ENCODE measurements at places on chromosomes 13 and 19.
A peak's percentile ranks its signal among the peaks of the same experiment; 100 is the strongest.

- peak; percentile 47 for DNase-seq
Measured at GRCh38 chr19:42450314-42450934, 7.7 kb upstream of the CXCL17 start.

- DNase-seq: no peak
Measured at GRCh38 chr13:27415116-27415515, 9.3 kb upstream of the GTF3A start.

- no peak for DNase-seq
Measured at GRCh38 chr13:84294576-84294975, 412.3 kb upstream of the SLITRK1 start.

DNA sequence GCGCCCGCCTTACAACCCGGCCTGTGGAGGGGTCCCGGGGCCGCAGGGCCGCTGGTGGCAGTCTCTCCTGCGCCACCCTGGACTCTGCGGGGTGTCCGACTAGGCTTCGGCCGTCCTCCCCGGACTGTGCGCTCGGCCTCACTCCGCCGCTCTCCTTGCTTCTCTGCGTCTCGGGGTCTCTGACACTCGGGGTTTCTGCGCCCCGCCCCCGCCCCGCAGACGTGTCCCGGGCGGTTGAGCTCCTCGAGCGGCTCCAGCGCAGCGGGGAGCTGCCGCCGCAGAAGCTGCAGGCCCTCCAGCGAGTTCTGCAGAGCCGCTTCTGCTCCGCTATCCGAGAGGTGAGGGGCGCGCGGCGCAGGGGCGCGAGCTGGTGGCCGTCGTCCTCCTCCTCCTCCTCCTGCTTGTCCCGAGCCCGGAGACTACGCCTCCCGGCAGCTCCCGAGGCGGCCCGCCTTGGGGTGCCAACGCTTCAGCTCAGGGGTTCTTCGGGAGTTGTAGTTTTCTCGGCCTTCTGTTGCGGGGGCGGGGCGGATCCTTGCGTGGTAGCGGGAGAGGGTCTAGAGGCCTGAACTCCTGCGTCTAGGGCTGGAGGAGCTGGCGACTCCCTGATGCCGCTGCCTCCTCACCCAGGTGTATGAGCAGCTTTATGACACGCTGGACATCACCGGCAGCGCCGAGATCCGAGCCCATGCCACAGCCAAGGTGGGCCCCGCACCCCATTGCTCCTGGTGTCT lies 627 bp downstream of the LIN7B start:
- DNase-seq: no peak

GRCh38 chr13:18952225-18953016 lies 229.2 kb downstream of the TUBA3C start:
- DNase-seq: no peak

DNA sequence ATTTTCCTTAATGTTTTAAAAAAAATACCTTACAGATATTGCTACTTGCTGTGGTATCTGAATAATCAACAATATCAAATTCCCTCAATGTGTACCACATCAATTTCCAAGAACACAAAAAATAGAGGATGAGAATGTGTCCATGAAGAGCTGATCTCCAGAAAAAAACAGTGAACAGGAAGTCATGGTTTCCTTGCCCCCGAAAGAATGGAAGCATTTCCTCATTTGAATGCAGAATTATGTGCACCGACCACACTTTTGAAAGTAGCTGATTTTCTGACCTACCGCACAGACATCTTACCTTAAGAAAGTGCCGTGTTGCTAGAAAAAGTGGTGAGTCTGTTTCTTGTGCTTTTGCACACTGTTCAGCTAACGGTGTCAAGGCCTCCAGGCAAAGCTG lies 13.4 kb upstream of the EEF1AKMT1 start:
- DNase-seq: no peak

DNA sequence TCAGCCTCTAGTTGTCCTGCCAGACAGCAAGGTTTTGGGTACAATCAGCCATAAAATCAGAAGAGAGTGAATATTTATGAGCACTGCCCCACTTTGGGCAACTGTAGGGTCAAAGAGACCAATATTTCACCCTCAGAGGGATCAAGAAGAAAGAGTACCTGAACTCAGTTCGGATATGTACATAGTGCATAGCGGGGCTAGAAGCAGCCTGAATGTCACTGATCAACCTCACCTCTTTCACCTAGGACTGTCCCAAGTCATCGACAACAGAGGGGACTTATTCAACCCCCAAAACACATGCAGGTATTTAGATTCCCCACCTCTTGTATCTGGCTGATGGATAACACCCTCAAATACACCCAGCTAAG lies 446.9 kb downstream of the COG6 start:
- peak; percentile 4 for DNase-seq

DNA sequence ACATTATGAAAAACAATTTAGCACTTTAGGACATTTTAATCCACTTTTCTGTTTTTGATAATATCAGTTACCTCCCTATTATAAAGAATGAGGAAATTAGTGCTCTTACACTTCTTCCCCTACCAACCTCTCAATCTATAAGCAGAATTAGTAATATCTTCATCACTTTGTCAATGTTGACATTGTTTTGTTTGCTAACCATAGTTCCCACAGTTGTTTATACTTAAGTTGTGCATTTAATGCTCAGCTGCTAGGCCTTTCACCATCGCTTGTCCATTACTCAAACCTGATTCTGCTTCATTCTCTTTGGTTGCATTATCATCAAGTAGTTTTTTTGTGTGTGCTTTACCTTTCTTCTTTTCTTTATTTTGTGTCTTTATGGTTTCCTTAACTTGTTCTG lies 132.1 kb downstream of the CDK8 start:
- DNase-seq: no peak
